Stimulated activated CD4-positive, alpha-beta T cell treated with anti-CD3 and anti-CD28 coated beads, TNF-alpha, amount 100 ng/mL, for 24 hours (primary cell): ENCODE measurements at places on chromosomes 2 and 18.

DNA sequence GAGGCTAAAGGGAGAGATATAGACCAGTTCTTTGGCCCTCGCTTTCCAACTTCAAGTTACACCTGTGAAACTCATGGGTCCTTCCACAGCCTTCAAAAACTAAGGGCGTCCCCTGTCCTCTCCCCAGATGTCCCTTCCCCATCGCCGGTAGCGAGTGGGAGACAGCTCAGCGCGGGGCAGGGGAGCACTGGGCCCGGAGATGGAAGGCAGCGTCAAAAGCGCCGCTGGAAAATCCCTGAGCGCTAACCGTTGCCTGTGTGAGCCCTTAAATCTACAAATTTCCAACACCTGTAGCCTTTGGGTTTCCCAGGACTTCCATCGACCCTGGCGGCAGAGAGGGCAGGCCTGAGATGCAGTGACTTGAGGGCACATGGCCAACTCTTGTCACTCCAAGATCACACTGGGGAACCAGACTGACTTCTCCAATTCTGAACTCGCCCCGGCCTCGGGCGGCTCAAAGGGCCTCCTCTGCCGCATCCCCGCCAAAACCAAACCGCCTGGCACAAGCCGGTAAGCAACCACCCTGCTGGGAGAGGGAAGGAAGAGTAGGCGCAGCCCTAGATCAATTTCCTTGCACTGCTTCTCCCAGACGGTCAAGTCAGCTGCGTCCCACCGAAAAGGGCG, 879 bp upstream of the EPAS1 start:
- no peak for DNase-seq

GRCh38 chr2:128775217-128775913, 456.7 kb upstream of the HS6ST1 start:
- no peak for DNase-seq

- DNase-seq, result no peak
These were observed 36.4 kb downstream of the CTIF start for GRCh38 chr18:48575301-48575657.

DNA sequence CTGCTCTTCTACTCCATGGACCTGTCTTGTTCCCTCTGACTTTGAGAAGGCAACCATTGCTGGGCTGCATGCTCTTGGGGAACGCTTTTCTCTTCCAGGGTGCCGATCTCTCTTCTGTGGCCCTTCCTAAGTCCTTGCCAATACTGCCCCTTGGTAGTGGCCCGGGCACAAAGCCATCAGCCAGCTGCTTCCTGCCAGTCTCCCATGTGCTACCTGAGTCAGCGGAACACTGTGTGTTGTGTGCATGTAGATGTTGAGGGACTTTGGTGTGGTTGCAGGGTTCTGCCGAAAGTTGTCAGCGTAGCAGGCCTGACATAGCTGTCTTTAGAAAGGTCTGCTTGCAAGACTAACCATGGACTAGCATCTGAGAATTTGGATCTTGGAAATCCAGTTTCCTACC, 35.4 kb downstream of the MGAT5 start:
- no peak for DNase-seq

DNA sequence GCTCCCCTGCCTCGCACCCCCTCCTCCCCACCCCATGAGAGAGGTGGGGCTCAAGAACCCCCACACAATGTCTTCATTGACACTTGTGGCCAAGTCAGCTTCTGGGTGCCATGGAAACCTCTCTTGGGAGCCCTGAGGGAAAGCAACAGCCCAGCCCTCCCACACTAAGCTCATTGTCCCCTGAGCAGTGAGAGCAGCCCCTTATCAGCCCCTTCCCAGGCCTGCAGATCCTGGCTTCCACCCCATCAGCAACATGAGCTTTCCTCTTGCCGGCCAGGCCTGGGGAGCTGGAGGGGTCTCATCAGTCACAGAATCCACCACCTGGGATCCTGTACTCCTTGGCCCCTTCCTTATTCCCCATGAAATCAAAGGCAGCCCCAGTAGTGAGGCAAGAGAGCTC, 107.8 kb upstream of the ST3GAL5 start:
- no peak for DNase-seq

DNA sequence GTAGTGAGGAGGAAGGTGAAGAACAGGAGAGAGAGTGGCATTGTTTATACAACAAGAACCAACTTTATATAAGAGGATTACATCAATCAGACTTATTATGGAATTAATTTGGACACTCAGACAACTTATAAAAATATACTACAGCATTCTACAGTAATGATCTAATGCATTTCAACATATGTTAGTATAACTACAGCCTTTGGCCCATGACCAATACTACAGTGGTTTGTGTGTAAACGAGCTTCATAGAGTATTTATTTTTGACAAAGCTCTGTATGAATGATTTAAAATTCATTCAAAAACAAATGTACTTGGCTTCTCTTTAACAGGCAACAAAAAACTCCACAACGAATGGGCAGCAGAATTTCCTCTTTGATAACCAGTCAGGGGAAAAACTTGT, 72.8 kb downstream of the ZNF521 start:
- no peak for DNase-seq

DNA sequence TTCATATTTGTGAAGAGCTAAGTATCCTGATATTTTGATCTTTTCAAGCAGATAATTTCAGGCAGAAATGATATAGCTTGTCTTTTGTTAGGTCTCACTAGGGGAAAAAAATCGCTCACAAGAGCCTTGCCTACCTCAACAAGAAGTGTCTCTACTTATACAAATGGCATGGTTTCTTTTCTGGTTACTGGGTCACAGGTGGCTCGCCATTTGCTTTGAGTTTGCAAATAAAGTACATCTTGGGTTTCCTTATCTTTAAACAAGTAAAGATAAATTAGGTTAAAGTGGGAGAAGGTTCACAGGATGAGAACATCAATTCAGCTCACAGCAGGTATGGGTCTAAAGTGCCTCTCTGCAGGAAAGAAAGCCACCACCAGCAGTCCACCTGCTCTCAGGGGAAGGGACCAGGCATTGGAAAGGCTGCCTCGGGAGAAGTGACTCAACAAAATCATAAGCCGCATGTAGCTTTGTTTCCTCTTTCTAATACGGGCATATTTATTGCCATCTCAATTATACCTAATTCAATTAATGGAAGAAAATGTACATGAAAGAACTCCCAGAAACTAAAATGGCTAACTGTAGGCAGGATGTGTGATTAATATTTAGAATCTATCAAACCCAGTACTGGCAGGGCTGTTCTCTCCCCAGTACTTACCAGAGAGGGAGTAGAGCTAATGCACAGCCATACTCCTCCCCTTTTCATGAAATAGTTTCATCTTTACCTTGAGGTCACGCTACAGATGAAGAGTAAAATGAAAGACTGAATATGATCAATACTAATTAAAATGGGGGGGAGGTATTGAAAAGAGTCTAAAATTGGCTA, 28.3 kb downstream of the CDC42EP3 start:
- no peak for DNase-seq
